ENCODE measurements at places on chromosomes 7 and 10. TPM values are rescaled to one million over a fixed set of nuclear protein-coding genes. Genes with fewer than 3 reads are reported as not detected.

BUD31 gene
- polyA plus RNA-seq, result 68.8 TPM

GRCh38 chr7:117652943-117653680, 173.3 kb downstream of the CFTR start:
- DNase-seq, result no peak

NME8 gene
- not detected for polyA plus RNA-seq

GNAT3 gene
- polyA plus RNA-seq, result 0.11 TPM

PODXL gene
- polyA plus RNA-seq, result 75.3 TPM

DNA sequence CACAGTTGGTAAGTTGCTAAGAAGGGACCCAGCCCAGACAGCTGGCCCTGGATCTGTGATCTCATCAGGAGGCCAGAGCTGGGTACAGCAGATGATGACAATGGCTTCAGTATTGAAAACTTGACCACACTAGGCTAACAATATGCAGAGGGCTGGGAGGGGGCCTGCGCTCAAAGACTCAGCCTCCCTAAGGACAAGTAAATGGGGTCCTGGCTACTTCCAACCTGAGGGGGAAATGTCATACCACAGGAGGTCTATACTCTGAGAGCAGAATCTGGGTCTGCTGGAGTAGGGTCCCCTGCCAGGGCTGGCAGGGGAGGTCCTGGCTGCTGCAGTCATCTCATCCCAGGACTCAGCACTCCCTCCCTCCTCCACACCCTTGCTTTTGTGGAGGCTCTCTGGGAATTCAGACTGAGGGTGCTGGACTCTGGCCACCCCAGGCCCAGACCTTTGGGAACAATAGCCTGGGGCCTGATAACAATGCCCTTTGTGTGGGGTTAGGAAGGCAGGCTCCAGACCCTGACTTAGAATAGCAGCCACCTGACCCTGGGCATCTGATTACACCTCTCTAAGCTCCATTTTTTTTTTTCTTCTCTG, 1.4 kb downstream of the FXYD4 start:
- no peak for DNase-seq

TBX20 gene
- not detected for polyA plus RNA-seq

GDF10 gene
- 3.2 TPM for polyA plus RNA-seq

CALHM1 gene
- polyA plus RNA-seq, result 0.04 TPM

SCIN gene
- polyA plus RNA-seq, result 0.34 TPM

GRCh38 chr10:3992382-3993178, 207.6 kb upstream of the KLF6 start:
- no peak for DNase-seq

GRCh38 chr7:144529269-144529926, 125.9 kb upstream of the NOBOX start:
- no peak for DNase-seq

PAPOLB gene
- 0.05 TPM for polyA plus RNA-seq

CLDN4 gene
- polyA plus RNA-seq, result 0.49 TPM

MBL2 gene
- not detected for polyA plus RNA-seq

ATOH7 gene
- polyA plus RNA-seq, result 0.15 TPM

GRCh38 chr10:124745673-124746072, 1.5 kb upstream of the FAM53B start:
- no peak for DNase-seq

- peak; percentile 17 for DNase-seq
Measured at GRCh38 chr10:124827474-124827873, 25.9 kb downstream of the ABRAXAS2 start.

GRCh38 chr10:103932971-103933370, 15.0 kb upstream of the STN1 start:
- no peak for DNase-seq

GRCh38 chr10:99983280-99983988, 26.3 kb downstream of the DNMBP start:
- DNase-seq, result peak; percentile 85

TMEM176B gene
- 14.4 TPM for polyA plus RNA-seq

DNA sequence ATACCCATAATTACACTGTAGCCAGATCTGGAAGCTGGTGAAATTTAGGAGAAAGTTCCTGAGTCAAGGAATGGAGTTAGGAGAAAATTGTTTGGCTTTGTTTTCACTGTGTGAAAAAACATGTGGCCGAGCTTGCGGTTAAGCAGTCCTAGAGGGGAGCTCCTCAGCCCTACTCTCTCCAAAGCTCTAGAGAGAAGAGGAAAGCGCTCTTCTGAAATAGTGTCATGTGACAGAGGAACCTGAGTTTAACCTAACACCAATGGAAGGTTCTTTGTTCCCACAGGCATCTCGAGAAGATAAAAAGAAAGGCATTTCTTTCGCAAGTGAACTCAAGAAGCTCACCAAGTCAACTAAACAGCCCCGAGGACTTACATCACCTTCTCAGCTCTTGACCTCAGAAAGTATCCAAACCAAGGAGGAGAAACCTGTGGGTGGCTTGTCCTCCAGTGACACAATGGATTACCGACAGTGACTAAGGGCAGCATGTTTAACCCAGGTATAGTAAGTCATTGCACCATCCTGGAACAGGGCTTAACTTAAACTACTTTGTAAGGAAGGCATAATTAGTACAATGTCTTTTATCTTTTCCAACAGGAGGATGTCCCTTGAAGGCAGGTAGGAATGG, 38.0 kb downstream of the NOC3L start:
- DNase-seq, result no peak

- DNase-seq, result no peak
Measured at GRCh38 chr7:74405191-74405898, 48.4 kb upstream of the GTF2IRD1 start.

- DNase-seq, result no peak
Measured at GRCh38 chr10:124041675-124042445, 51.5 kb downstream of the CHST15 start.

JAKMIP3 gene
- 0.57 TPM for polyA plus RNA-seq

DNA sequence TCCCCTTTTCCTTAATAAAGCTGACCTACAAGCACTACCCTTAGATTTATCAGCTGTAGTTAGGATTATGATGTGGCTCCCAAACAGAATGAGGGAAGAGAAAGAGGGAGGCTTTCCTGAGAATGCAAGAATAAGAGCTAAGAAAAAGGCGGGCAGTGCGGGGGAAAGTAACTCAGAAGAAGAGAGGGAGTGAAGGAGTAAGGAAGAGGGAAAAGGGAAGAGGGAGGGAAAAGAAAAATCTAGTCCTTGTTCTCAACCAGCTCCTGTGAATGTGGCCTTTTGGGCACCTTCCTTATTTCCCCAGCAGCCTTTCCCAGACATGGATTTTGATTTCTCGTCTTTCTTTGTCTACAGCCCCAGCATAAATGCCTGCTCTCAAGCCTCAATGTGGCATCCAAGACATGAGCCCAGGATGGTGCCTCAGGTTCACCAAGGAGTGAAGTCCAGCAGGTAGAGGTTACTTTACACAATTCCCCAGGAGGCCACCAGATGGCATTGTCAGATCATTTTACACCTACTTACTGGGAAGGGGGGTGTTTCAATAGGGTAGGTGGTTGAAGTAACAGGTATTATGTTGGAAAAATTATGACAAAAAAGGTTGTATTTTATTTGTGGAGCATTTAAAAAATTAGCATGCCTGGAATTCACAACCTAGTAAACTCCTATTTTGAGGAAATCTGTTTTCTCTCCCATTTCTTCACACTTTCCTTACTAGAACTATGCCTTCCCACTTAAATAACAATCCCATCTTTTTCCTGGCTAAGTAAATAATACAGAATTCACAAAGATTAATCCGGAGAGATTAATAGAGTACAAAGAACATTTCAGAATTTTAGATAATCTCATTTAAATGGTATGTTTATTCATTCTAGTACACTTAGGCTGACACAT, 106.5 kb downstream of the HTR7 start:
- DNase-seq, result no peak

DNA sequence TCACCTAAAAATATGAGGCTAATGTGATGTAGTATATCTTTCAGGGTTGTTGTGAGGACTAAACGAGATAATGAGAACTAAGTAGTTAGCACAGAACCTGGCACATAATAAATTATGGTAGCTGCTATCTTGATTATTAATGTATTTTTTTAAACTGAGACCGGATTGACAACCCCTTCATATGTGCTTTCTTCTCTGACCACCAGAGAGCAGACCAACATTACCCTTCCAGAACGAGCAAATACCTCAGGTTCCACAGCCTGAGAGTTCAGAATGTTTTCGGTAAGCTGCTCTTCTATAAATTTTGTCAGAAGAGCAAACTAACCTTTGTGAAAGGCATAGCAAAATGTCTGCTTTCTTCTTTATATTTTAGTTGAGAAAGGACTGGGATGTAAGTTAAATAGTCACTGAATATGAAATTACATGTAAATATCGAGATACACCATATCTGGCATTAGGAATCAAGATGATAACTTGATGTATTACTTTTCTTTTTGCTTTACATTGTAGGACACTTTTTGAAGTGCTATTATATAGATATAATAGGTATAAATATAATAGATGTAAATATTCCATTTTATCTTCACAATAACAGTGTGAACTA, 13.6 kb upstream of the BPGM start:
- DNase-seq, result no peak

GRCh38 chr7:87886875-87887274, 10.6 kb downstream of the DBF4 start:
- no peak for DNase-seq

SPDYE2 gene
- 7.4 TPM for polyA plus RNA-seq

GRID2IP gene
- 0.10 TPM for polyA plus RNA-seq

AOAH gene
- polyA plus RNA-seq, result 2.5 TPM

CYP2C19 gene
- not detected for polyA plus RNA-seq

SPDYE11 gene
- 0.20 TPM for polyA plus RNA-seq

- DNase-seq, result peak; percentile 39
Measured at GRCh38 chr7:137942484-137943115, 59.3 kb downstream of the CREB3L2 start.

GRCh38 chr10:79454259-79454658, 8.8 kb upstream of the ZCCHC24 start:
- DNase-seq, result no peak

GRM8 gene
- 0.11 TPM for polyA plus RNA-seq

DNA sequence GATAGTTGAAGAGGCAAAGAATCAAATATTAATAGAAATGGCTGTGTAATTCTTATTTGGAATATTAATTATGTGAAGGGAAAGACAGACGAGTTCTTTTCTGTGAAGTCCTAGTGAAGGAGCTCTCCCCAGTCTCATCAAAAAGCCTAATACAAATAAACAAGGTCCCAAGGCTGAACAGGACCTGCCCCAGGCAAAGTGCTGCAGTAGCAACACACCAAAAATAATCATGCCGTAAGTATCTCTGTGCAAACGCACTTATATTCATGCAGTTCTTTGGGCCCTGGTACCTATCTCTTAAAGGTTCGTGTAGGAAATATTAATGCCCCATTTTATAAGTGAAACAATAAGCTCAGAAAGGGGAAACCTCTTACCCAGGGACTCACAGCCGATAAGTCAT, 12.2 kb upstream of the CHST15 start:
- no peak for DNase-seq

FGF8 gene
- polyA plus RNA-seq, result 0.34 TPM

OPALIN gene
- not detected for polyA plus RNA-seq

DNA sequence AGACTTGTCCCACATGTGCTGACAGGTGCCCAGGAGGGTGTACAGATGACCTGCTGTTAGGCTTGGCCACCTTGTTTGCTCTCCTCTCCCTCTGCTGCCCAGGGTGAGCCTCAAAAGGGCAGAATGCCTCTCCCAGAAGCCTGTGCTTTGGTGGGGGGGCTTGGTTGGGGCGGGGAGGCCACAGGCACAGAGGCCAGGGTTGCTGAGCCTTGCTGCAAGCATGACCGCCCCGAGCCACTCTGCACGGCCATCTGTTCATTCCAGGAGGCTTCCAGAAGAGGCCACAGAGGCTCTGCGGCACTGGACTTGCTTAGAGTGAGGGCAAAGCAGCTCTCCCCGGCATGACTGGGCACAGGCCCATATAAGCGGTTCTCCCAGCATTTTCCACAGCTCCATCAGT, 190.8 kb downstream of the GLRX3 start:
- DNase-seq, result no peak

GRCh38 chr10:93768892-93769291, 11.2 kb downstream of the LGI1 start:
- DNase-seq, result no peak

GRCh38 chr10:123886292-123886691, 5.3 kb downstream of the CPXM2 start:
- no peak for DNase-seq

GRCh38 chr7:17930546-17930945, 9.7 kb downstream of the SNX13 start:
- DNase-seq, result no peak

METTL27 gene
- 1.9 TPM for polyA plus RNA-seq

DNA sequence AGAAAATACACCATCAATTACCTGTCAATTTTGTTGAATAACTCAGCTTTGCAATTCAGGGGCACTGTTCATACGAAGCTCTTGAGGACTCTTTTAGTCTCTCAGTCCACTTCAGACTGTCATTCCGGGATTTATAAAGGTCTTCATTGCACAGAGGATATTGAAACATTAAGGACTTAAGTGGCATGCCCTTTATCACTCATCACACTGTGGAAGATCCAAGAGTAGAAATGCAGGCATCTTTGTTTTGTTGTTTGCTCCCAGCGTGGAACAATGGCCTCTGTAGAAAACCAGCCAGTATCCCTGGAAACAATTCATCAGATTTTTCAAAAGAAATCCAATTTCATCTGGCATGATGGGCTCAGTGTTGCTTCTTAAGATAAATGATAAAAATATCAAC, 66.3 kb upstream of the LRGUK start:
- no peak for DNase-seq

GRCh38 chr10:30589441-30589840, 40.1 kb downstream of the LYZL2 start:
- no peak for DNase-seq

DNA sequence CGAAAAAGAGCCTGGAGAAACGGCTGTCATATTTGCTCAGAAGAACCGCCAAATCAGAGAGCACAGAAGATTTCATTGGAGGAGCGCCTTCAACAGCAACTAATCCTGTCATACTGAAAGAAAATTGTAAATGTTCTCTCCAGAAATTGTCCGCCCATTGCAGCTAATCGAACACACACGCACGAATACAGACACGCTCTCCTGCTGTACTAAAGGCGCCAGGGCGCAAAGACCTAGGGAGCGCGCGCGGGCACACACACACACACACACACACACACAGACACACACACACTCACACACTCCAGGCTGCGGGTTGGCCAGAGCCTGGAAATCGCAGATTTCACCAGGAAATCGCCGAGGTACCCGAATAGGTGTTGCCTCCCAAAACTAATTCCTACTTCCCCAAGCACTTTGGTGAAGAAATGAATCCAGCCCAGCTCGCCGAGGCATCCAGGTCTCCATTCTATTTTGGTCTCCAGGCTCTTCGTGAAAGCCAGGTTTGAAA, at the start of gene CHRM2:
Gene CHRM2, plus strand, starts transcription at position 157 of the 505 bp plus-strand sequence. CDS start 146,214 bp downstream, outside the sequence.
- DNase-seq, result no peak

GRCh38 chr10:93514521-93514920, 18.1 kb downstream of the CEP55 start:
- no peak for DNase-seq

DUS4L gene
- 6.9 TPM for polyA plus RNA-seq

Measured in forelimb muscle (tissue), 1 donor.